A549 (cell line): ENCODE measurements at places on chromosomes 2 and 18. TPM values are rescaled to one million over a fixed set of nuclear protein-coding genes. Genes with fewer than 3 reads are reported as not detected.

DNA sequence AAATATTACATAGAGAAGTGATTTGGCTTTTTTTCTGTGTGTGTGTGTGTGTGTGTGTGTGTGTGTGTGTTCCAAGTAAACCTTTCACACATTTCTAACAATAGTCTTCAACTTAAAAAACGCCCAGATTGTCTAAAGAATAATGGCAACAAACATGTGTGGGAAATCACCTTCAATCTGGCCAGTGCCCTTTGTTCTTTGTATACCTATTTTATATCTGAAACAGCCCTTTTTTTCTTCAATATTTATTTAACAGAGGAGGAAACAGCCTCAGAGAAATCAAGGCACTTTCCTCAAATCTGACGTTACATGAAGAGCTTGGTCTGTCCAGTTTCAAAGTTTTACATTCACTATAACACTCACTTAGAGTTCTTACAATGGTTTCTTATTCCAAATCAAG, 25.3 kb downstream of the CCDC195 start:
- DNase-seq: no peak

GRCh38 chr2:219025637-219026585, 15.4 kb downstream of the CFAP65 start:
- no peak for DNase-seq

DNA sequence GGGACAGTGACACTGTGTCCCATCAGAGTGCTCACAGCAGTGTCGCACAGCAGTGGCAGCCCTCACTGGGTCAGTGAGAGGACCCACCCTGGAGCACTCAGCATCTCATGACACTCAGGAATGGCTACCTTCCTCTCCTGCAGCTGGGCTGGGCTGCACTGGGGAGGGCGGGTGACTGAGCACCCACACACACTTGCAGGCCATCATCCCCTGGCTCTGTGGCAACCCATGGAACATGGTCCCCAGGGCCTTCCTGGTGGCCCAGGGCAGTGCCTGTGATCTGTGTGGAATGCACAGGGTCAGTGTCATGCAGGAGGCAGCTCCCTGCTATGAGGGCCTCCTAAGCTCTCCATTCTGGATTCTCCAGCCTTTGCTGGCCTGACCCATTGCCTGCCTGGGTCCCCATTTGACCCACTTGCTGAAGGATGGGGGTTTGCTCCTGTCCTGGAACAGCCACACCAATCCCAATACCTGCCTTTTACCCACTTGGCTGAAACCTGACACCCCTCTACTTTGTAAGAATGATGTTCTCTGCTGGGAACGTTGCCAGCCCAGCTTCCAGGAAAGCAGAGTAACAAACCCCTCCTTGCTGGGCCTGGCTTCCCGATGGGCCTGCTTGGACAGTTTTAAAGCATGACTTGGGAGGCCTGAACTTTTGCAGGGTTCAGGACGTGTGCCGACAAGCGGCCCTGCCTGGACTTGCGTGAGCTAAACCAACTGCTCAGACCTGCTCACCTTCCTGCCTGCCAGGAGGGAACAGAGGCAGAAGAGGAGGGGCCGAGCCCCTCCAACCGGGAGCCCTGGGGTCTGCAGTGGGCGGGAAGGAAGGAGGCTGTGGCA, 13.7 kb downstream of the HS6ST1 start:
- peak; percentile 81 for DNase-seq

GRCh38 chr2:218979846-218980734, 4.9 kb downstream of the FEV start:
- peak; percentile 79 for DNase-seq

Gene DARS1
- 83.8 to 97.9 TPM (median 91.7 TPM) in 3 replicates for polyA plus RNA-seq

- DNase-seq: no peak
These were observed 182.0 kb upstream of the SP5 start for GRCh38 chr2:170533156-170533555.

DNA sequence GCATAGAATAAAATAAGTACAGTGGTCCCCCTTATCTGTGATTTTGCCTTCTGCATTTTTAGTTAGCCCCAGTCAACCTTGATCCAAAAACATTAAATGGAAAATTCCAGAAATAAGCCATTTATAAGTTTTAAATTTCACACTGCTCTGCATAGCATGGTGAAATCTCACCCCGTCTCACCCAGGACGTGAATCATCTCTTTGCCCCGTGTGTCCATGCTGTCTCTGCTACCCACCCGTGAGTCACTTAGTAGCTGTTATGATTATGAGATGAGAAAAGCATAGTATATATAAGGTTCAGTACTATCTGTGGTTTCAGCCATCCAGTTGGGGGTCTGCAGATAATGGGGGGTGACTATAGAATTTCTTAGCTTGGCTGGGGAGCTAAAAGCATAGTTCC, 67.3 kb downstream of the RHBDD1 start:
- DNase-seq: peak; percentile 13

Gene DYNAP
- polyA plus RNA-seq: not detected in 3 replicates

Gene PROKR1
- not detected in 3 replicates for polyA plus RNA-seq

DNA sequence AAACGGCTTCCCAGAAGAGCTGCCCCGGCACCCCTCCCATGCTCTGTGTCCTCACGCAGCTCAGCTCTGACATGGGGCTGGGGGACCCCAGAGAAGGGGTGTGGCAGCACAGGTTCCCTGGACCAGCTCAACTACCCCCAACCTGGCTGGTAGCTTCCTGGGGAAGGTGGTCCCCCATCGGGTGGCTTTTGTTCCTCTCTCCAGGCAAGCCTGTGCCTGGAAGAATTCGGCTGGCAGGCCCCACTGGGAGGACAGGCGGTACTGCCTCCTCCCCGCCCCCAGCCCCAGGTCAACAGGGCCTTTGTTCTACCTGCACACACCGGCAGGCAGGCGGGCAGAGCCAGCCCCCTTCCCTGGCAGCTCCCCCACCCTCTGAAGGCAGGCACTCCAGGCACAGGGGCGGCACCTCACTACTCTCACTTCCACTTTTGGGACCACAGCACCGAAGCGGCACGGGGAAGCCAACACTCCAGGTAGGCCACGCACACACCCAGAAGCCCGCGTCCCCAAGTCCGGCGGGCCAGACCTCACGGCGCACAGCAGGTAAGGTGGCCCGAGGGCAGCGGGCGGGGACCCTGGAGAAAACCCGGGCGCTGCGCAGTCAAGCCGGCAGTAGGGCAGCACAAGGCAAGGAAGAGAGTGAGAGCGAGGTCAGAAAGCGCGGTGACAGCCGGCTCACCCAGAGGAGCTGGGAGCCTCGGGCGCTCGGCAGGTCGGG, 1.3 kb downstream of the HS6ST1 start:
- no peak for DNase-seq

Gene DCDC2C
- not detected in 3 replicates for polyA plus RNA-seq

DNA sequence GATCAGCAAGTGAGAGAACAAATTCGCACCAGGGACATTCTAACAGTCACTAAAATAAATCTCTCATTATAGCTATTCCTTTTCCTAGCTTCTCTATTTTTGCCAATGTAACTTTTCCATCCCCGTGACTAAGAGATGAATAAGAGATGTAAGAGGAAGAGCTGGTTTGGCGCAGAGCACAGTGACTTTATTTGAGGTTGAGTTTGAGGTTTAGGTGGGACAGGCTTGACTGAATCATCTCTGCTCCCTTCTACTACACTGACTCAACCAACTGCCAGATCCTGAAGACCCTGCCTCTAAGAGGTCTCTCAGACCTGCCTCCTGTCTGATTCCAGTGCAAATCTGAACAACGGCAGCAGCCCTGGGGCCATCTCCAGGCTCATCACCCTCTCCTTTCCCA, 28.0 kb downstream of the RFX8 start:
- no peak for DNase-seq

GRCh38 chr2:20759487-20759886, 63.4 kb downstream of the LDAH start:
- no peak for DNase-seq
